ENCODE measurements at places on chromosomes 12 and 14.

GRCh38 chr14:67137744-67138371 lies 51.4 kb upstream of the GARIN2 start:
- no peak for DNase-seq

GRCh38 chr12:43352001-43352400 lies 200.0 kb downstream of the ADAMTS20 start:
- DNase-seq = no peak

- DNase-seq = no peak
Measured at GRCh38 chr12:13961971-13962370, 19.4 kb downstream of the GRIN2B start.

- no peak for DNase-seq
Measured at GRCh38 chr14:69481815-69482568, 2.5 kb upstream of the PLEKHD1 start.

DNA sequence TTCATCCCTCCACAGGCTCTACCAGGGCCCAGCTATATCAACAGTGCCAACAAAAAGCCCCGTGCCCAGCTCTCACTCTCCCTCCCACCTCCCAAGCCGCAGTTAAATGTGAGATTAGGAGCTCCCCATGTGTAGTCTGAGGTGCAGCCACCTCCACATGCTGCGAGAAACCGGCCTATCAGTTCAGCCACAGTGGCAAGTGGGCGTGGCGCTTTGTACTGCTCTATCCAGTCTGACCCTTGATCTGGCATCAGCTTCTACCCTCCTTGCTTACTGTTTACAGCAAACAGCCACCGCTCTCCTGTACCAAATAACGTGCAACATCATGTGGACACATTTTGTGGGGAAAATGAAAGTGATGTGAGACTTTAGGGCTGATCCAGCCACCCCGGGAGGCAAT lies 1.7 kb downstream of the PLEK2 start:
- DNase-seq = no peak

DNA sequence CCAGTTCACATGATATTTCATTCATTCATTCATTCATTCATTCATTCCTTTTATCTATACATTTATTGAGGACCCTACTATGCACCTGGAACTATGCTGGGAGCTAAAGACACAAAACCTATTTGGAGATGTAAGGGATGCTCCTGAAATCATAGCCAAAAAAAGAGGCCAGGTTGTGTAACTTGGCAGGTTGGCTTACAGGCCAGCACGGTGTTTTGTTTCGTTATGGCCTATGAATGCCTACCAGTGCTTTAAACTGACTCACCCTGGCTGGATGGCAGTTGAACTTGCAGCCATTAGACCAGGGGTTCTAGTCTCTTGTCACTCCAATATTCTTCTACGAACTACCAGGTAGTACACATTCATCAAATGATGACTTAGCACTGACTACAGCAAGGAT lies 15.7 kb downstream of the MAP3K9 start:
- no peak for DNase-seq

DNA sequence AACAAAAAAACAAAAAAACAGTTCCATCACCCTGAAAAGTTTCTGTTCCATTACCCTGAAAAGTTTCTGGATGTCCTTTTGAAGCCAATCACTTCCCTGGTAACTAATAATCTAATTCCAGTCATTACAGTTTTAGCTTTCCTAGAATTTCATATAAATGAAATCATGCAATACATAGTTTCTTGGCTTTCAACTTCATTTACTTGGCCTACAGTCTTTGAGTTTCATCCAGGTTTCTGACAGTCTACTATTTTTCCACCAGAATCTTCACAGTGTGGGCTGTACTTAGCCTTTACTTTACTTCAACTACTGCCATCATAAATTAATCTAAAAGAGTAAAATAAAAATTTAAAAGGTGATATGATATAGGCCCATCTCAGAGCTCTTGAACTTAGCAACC lies 55.5 kb downstream of the RPS6KA5 start:
- no peak for DNase-seq

GRCh38 chr12:22881878-22882385 lies 257.0 kb downstream of the ETNK1 start:
- no peak for DNase-seq

DNA sequence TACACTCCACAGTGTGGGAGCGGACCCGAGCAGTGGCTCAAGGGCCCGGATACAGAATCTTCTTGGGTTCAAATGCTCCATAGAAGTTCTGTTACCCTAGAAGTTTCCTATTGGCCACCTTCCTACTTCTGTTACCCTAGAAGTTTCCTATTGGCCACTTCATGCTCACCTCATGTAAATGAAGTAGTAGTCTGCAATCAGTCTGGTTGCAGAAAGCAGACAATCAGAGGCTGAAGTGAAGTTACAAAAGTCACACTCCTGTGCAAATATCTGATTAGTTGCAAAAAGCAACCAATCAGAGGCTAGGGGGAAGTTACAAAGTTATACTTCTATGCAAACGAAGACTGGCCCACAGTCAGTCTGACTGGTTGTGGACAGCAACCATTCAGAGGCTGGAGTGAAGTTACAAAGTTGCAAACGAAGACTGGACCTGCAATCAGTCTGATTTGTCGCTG lies 77.8 kb upstream of the CPNE8 start:
- no peak for DNase-seq

DNA sequence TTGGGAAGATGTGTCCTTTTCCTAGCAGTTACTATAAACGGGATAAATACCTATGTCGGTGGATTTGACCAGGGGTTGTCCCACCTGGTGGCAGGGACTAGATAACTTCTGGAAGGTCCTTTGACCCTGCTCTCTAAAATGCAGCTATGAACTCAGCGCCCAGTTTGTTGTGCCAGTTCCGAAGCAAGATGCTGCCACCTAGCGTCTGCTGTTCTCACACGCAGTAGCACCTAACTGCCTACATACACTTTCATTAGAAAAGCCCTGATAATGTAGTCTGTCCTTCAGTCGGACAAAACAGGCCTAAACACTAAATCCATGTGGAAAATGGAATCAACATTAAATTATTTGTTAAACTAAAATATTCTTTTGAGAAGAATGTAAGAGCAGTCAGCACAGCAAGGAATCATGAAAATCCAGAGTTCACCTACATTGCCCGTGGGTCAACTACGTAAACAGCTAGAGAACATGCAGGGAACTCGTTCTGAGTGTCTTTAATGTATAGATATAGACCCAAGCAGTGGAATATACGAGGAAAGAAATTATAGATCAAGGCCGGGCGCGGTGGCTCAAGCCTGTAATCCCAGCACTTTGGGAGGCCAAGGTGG lies 51.1 kb upstream of the CRACR2A start:
- DNase-seq = peak; percentile 94

- no peak for DNase-seq
Measured at GRCh38 chr12:123961585-123962345, 10.9 kb downstream of the CCDC92 start.

DNA sequence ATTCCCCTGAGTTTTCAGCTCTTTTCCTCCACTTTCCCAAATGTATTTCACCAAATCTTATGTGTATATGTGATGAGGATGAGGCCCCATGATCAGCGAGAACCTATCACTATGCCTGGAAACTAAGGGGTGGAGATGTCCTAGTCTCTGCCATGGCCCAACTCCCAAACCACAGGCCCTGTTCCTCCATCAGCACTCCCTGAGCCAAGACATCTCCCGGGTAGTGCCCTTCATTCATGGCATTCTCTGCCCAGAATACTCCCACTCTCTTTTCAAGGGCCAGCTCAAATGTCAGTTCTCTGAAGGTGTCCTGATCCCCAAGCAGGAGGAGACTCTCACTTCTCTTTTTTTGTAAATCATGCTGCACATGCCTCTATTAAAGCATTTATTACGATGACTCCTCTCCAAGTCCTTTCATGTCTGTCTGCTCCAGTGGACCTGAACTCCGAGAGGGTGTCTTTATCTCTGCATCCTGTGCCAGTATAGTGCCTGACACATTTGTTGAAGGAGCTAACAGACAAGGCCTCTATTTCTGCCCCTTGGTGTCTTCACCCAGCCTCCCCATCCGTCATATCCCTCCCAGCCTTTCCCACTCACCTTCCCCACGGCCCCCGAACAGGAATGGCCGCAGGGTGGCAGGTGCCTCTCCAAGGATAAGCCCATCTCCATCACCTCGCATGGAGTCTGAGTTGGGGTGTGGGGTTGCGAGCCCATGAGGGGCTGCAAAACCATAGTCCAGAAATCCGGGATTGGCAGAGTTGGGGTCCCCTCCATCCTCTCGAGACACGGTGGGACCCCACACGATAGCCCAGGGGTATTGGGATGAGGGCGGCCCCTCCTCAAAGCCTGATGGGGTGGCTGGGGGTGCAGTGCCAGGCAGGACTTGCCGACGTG lies 3.7 kb downstream of the PIANP start:
- DNase-seq = no peak

DNA sequence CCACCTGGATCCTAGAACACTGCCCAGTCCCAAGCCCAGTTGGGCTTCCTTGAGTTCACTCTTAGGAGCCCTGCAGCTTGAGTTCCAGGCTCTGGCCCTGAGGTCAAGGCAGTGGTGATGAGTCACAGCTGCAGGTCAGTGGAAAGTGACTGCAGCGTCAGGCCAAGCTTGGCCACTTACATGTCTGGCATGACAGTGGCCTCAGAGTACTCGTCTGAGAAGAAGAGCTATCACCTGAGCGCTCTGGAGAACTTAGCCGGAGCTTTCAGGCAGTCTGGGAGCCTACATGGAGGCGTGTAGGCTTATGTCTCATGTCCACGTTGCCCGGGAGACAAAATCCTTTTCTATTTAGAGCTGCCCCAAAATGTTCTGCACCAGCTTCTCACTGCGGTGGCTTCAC lies 75.6 kb downstream of the ARL6IP4 start:
- no peak for DNase-seq

- DNase-seq = no peak
Measured at GRCh38 chr12:4203772-4204376, 69.7 kb upstream of the CCND2 start.

DNA sequence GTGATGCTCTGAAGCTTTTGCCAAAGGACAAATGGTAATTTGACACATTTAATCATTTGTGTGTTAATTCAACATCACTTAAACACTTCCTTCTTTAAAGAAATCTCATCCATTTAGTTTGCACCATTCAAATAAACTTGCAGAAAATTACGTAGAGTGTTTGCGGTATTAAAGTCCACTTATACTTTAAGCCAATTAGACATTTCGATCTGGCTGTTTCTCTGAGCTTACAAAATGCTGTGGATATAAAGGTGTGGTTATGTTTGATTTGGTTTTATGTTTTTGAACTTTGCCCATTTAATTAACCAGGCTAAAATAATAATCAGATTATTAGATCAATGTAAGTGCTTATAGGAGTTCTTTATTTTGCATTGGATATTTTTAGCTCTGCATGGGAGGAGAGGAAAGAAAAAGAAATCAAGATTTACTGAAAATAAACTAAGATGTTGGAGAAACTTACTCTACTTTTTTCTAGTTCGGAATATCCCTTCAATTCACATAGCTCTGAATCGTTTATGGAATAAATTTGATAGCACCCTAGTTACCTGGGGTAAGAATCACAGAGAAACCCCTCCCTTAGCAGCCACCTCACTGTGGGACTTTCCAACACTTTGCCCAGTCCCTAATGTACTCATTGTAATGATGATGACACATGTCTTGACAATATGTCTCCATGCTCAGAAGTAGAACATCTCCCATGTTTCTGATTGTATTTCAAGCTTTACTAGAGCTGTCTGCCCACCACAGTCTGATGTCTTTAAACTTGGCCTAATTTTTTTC lies 268.0 kb downstream of the BTG1 start:
- no peak for DNase-seq

DNA sequence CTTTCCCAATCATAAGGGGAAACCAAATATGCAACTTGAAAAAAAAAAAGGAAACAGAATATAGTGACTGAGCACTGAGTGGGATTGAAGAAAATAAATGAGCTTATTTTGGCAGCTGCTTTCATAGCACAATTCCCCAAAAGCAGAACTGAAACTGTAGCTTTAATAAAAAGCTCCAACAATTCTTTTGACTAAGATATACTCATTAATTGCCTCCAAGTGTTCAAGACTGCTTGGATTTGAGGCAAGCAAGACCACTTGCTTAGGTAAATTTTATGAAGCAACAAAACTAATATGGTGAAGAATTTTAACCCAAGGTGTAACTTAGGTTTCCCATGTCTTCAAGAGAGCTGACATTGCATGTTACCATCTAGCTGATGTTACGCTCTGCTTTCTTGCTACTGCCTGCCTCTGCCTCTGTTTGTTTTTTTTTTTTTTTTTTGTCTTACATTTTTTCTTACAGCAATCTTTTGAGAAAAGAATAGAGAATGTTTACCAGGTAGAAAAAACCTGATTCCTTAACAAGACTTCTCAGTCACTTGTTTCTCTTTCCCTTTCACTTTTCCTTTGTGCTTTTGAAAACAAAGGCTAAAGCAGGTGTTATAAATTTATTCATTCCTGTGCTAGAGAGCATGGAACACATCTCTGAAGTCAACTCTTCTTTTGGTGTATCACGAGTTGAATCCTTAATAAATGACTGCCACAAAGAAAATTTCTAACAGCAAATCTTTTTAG lies 134.4 kb downstream of the BCAT1 start:
- DNase-seq = no peak

DNA sequence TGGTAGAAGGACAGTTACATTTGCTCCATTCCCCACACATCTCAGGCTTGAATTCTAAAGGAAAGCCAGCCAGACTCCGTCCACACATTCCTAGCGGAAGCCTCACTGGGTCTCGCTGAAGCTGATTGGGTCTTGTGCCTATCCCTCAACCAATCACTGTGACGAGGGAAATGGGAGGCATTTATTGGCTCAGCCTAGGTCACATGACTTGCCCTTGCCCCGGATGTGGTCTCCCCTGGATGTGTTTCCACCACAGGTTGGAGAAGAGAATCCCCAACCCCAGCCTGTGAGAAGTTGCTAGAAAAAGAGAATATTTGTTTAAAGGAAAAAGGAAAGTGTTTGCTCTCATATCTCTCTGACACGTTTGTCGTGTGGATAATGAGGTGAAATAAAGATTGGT lies 93.4 kb downstream of the C12orf75 start:
- DNase-seq = no peak

GRCh38 chr14:73753887-73754795 lies 40.0 kb upstream of the PNMA1 start:
- DNase-seq = no peak

DNA sequence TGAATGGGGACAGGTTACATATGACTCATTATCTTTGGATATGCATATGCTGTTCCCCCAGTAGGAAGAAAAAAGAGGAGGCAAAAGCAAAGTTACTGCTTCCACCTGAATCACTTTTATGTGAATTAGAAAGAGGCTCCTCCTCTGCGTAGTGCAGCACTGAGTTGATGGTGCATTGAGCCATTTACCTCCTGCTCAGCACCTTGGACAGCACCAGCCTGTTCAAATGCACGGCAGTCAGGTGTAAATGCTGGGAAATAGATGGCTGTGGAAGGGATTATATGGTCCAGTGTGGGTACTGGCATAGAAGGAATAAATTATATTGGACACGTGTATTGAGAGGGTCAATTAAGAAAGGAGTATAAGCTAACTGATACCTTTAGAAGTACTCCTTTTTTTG lies 541.9 kb upstream of the SEL1L start:
- DNase-seq = no peak

- no peak for DNase-seq
Measured at GRCh38 chr12:15193946-15194345, 27.3 kb downstream of the RERG start.
